ENCODE measurements at places on chromosomes 1 and 21. TPM values are rescaled to one million over a fixed set of nuclear protein-coding genes. Genes with fewer than 3 reads are reported as not detected.

DNA sequence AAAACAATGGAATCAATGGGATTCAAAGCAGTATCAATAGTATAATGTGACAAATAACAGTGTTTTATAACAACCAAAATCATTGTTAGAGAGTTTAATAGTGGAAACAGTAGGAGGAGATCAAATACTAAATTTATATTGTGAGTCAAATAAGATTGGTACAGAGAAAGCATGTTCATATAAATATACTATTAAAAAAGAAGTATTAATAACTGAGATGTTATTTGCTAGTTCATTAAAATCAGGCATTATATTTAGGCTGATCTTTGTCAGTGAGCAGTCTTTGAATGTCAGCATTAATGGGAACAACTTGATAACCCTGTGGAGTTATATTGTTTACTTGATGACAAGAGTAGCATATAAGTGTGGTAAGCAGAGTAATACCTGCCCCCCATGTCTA is 30.6 kb downstream of the PRKAA2 start:
- no peak overlapping the region for H3K27ac ChIP-seq
- H3K27me3 ChIP-seq, result no peaks in the 10 kb centered on the region
- no peak overlapping the region for H3K4me3 ChIP-seq
- no peaks in the 10 kb centered on the region for H3K4me1 ChIP-seq
- no peak for DNase-seq

DNA sequence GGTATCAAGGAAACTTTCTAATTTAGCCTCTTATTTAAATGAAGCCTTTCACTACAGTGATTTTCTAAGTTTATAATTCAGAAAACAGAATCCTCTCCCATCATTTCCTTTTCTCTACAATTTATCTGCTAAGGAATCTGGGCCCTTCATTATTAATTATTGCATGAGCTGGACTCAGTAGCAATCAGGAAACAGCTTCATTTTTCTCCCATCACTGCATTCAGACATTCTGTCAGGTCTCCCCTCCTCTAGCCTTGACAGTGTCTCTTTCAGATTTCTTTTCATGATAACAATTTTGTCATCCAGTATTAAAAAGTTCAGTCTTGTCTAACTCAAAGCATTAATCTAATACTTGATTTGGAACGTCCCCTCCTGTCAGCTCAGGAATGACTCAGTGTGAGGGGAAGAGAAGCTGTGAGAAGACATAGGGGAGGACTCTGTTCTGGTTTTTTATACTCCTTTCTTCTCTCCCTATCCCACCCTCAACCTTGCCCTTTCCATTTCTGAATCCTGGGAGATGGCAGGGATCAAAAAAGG is 28.1 kb downstream of the SLC44A5 start:
- no peak overlapping the region for H3K4me3 ChIP-seq
- H3K27ac ChIP-seq, result no peak overlapping the region
- H3K36me3 ChIP-seq, result no peaks in the 10 kb centered on the region
- no peaks in the 10 kb centered on the region for H3K27me3 ChIP-seq

GRCh38 chr1:231124746-231125145 is 37.1 kb upstream of the TRIM67 start:
- H3K4me3 ChIP-seq, result no peak overlapping the region
- H3K27ac ChIP-seq, result no peak overlapping the region
- DNase-seq, result no peak
- H3K4me1 ChIP-seq, result no peaks in the 10 kb centered on the region
- H3K27me3 ChIP-seq, result no peaks in the 10 kb centered on the region

The NSL1 gene
- 64.0 TPM for total RNA-seq

The FAM163A gene
- total RNA-seq, result not detected

GRCh38 chr1:155938220-155938627 is 3.2 kb upstream of the RXFP4 start:
- peak overlapping the region; percentile 24 for H3K27ac ChIP-seq
- H3K27me3 ChIP-seq, result no peaks in the 10 kb centered on the region
- peak; percentile 82 for DNase-seq
- H3K4me3 ChIP-seq, result no peak overlapping the region

The PLA2G2C gene
- total RNA-seq, result not detected

The C1orf35 gene
- total RNA-seq, result 10.4 TPM

The SELENBP1 gene
- total RNA-seq, result not detected
